ENCODE measurements at places on chromosomes 7 and 10.

DNA sequence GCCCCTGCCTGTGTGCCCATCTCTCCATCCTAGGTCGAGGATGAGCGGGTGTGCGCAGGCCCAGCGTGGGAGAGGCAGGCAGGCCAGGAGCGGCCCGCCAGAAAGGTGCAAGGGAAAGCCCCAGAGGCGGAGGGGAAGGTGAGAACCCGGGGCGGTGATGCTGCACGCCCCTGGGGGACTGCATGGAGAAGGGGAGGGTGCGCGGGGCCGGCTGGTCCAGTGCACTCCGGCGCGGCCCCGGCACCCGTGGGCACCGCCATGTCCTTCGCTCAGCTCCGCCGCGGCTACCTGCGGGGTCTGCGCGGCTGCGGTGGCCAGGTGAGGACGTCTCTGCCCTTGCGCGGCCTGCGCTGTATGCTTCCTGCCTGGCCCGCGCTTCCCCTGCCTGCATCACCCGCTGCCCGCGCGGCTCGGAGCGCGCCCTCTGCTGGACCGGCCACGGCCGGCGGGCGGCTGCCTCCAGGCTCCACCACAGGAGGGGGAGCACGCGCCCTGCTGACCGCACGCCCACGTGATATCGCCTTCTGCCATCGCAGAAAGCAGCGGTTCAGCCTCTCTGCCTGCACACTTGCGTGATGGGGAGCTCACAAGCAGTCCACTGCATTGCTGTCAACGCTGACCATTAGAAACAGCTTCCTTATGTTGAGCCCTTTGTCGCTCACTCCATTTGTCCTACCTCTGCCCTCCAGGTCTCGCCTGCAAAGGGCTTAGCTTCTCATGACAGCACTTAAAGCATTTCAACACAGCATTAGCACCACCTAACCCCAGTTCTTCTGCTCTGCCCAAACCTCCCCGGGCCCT lies 73.9 kb downstream of the CXCL12 start:
- DNase-seq: no peak

DNA sequence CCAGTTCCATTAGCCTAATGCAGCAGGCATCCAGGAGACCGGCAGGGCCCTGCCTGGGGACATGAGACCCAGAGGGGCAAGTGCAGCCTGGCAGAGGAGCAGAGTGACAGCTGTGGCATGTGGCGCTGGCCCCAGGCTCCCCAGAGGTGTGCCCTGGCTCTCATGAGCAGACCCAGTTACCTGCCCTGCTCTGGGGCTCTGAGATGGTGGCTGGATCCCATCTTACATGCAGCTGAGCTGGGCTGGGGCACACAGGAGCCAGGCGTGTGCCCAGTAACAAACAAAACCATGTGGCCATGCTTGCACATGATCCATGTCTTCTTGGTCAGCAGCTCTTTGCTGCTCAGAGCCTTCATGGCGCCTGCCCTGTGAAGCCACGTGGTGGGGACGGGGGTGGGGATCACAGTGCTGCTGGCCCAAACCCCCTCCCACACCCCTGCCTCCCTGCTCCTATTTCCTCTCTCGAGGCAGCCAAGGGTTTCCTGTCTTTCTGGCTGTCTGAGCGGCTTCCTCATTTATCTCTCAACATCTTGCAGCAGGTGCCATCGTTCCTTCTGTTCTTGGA lies 40.3 kb upstream of the GTF2I start:
- DNase-seq: no peak

- peak; percentile 53 for DNase-seq
Observed at GRCh38 chr10:115402699-115403098, 309.5 kb downstream of the ATRNL1 start.

- no peak for DNase-seq
Observed at GRCh38 chr7:105339404-105340323, 49.1 kb downstream of the SRPK2 start.

DNA sequence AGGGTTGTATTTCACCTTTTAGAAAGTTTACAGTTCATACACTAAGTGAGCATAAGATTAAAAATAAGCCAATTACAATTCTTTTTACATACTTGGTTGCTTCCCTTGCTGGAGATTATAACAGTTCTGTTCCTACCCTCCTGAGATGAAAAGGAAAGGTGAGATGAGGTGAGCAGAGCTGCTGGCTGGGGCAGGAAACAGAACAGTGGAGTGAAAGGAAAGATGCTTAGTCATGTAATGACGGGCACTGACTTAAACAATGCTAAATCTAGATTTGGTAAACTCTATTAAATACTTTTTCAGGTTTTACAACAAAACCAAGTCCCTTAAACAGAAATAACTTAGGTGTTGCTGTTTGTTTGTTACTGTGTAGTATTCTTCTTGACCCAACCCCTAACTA lies 19.9 kb upstream of the ZEB1 start:
- no peak for DNase-seq

DNA sequence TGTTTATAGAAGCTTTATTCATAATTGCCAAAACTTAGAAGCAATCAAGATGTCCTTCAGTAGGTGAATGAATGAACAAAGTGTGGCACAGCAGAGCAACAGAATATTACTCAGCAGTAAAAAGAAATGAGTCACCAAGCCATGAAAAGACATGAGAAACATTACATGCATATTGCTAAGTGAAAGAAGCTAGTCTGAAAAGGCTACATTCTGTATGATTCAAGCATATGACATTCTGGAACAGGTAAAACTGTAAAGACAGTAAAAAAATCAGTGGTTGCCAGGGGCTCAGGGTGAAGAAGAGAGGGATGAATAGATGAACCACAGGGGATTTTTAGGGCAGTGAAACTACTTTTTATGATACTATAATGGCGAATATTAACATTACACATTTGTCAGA lies 80.9 kb upstream of the APBB1IP start:
- no peak for DNase-seq

DNA sequence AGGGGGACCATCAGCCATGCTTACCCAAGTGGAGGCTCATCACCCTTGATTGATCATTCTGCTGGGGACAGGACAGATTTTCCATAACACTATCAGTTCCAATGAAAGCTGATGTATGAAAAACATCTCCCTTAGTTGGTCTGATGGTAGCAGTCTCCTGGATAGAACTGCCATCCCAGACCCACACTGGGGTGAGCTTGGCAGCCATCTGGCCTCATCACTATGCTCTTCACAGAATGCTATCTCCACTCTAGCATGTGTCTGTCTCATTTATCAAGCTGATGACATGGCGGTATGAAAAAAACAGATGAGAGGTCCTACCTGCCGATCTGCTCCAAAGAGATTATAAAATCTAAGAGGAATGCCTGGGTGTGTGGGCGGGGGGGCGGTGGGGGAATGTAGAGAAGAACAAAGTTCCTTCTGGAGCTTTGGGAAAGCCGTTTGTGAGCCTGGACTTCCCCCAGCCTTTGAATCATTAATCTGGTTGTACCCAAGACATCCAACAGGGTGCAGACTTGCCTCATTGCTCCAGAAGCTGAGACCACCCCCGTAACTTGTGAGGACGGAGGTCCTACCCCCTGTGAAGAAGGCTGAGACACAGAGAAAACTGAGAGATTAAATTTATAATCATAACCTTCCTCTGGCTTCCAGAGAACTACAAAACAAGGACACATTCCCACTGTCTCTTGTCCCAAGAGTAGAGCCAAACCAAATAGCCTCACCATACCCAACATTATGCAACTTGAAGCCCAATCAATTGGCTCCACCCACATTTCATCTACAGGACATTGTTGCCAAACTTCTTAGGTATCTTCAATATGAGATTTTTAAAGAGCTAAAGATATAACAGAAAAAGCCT lies 340.8 kb downstream of the KCNMA1 start:
- no peak for DNase-seq

GRCh38 chr7:11060893-11061292 lies 87.2 kb downstream of the PHF14 start:
- DNase-seq: no peak

GRCh38 chr7:106216923-106217542 lies 67.8 kb downstream of the NAMPT start:
- no peak for DNase-seq

GRCh38 chr7:117841611-117842010 lies 31.6 kb downstream of the CTTNBP2 start:
- no peak for DNase-seq

GRCh38 chr7:147809786-147810185 lies 780.8 kb upstream of the C7orf33 start:
- DNase-seq: no peak

DNA sequence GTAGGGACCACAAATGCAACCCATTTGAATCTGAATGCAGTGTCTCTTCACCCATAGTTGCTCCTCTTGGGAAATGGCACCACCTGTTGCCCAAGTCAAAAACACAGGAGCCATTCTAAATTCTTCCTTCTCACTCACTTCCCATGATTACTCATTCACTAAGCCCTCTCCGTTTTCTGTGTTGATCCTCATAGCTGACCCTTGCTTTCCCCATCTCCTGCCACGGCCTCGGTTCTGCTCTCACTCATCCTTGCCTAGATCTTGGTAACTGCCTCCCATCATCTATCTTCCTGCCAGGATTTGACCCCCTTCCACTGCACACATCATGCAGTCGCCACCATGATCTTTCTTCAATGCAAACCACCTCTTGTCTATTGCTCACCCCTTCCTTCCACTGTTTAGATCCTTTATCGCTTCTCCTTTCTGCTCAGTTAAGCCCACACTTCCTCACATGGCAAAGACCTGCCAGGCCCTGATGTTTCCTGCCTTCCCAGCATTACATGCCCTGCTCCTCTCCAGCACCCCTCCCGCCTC lies 19.0 kb upstream of the CPN1 start:
- no peak for DNase-seq

DNA sequence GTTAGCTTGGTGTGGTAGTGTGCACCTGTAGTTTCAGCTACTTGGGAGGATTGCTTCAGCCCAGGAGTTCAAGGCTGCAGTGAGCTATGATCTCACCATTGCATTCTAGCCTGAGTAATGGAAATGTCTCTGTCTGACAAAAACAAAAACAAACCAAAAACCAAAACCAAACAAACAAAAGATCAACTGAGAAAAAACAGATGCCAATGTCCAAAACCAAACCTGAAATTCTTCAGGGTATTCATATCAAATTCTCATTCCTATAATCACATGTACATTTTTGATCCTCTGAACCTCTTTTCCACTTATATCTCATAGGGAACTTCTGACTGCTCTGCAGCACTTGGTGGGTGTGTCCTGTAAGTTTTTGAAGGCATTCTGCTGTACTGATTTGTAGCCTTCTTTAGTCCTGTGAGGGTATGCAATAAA lies 87.0 kb downstream of the CDK6 start:
- no peak for DNase-seq

DNA sequence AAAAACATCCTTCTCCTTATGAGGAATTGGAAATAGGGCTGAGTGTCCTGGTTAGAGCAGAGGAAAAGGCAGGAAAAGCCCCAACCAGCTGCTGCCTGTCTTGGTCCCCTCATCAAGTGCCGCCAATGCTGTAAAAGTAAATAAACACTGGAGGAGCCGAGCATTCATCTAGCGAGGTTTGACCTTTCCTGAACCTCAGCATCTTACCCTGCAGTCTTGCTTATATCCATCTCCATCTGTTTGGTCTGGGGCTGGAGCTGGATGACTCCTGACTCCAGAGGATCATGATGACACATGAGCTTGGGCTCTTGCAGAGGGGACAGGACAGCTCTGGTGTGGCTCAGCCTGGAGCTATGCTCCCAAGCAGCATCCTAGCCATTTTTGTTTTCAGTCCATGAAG lies 501.1 kb downstream of the TNS3 start:
- DNase-seq: no peak

DNA sequence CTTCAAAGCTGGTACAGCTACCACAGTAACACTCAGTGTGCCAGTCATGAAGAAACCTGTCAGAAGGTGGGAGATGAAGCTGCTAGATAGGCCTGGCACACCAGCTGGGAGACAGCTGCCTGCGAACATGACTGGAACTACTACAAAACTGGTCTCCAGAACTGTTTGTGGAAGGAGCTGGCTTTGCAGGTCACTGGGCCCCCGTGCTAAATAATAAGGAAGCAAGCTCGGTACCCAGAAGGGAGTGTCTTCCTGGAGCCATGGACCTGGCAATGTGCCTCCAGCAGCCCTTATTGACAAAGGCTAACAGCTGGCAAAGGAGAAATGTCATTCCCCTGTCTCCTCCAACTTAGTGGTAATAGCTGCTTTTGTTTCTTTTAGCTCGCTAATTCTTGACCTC lies 1217.6 kb upstream of the LRRN3 start:
- DNase-seq: no peak

DNA sequence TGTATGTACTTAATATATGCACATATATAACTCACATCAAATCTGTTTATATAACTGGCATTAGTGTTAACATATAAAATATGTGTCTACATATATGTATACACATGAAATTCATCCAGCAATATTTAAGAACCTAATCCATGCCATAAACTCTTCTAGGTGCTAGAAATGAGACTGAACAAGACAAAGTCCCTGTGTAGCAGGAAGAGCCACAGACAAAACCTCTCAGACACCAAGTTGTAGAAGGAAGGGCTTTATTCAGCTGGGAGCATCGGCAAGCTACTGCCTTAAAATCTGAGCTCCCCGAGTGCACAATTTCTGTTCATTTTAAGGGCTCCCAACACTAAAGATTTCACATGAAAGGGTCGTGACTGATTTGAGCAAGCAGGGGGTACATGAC lies 52.5 kb downstream of the CRPPA start:
- DNase-seq: no peak

GRCh38 chr10:132104471-132105301 lies 38.9 kb downstream of the JAKMIP3 start:
- DNase-seq: no peak

DNA sequence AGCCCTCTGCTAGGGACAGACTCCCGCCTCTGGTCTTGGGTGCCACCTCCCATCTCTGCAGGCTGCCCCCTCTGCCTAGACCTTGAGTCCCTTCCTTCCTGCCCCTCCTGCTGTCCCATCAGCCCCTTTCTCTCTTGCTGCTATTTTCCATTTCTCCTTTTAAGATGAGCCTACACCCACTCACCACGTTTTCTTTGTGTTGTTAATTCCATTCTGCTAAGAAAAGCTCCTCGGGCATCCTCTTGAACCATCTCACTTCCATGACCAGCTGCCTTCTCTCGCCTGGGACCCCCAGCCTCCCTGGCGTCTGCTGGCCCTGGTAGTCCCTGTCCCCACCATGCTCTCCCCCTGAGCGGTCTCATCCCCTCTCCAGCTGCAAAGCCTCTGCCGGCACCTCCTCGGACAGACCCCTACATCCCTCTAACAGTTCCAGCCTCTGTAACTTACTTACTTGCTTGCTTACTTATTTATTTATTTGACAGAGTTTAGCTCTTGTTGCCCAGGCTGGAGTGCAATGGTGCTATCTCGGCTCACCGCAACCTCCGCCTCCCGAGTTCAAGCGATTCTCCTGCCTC lies 95.8 kb upstream of the SH2B2 start:
- DNase-seq: no peak
